ENCODE measurements at places on chromosomes 13 and 19.
A peak's percentile ranks its signal among the peaks of the same experiment; 100 is the strongest.

- DNase-seq = peak; percentile 51
Measured at GRCh38 chr19:1853295-1854038, 5.2 kb upstream of the REXO1 start.

DNA sequence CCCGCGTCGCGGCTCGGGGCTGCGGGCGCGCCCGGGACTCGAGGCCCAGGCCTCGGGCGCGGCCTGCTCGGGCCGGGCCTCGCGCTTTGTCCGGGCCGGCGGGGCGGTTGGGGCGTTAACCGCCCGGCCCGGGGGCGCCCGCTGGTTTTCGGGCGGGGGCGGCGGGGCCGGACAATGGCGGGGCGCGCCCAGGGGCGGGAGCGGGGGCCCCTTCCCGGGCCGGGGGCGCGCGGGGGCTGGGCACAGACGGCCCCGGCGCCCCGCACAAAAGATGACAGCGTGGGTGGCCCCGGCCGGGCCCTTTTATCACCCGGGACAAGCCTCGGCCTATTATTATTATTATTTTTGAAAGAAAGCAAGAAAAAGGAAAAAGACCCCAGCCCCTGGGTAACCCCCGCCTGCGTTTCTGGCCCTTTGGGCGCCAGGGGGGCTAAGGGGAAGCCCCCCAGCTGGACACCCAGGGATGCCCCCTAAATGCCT lies 419 bp downstream of the KDM4B start:
- no peak for DNase-seq

- DNase-seq = no peak
Measured at GRCh38 chr19:3033595-3034405, 4.7 kb upstream of the TLE2 start.

DNA sequence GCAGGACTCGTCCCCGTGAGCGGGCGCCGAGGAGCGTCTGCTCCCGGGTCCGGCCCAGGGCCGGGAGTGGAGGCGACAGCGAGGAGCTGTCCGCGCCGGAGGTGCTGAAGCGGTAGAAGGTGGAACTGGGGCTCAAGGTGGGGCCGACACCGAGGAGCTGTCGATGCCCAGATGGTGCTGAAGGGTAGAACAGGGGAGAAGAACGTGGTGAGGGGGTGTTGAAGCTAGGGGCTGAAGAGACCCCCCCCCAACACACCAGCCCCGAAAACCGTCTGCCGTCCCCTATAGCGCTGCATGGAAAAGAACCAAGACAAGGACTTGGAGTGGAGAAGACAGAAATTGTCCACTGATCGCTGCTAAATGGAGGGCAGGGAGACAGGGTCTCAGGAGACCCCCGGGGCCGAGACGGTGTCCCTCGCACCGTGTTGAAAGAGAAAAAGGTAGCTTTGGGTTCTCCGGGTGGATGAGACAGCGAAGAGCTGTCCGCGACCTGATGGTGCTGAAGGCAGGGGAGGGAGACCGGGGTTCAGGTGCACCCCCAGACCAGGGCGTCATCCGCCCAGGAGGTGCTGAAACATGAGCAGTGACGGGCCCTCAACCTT lies 7.1 kb upstream of the PDE4C start:
- DNase-seq = no peak

GRCh38 chr19:18741124-18742121 lies 49.7 kb downstream of the COMP start:
- peak; percentile 75 for DNase-seq

Data from DMS79 (cell line).